Stimulated activated CD4-positive, alpha-beta T cell treated with anti-CD3 and anti-CD28 coated beads, Interleukin-1b, Interleukin-23, amount 100 ng/mL, for 4 hours (primary cell): ENCODE measurements at places on chromosomes 1 and 21.

DNA sequence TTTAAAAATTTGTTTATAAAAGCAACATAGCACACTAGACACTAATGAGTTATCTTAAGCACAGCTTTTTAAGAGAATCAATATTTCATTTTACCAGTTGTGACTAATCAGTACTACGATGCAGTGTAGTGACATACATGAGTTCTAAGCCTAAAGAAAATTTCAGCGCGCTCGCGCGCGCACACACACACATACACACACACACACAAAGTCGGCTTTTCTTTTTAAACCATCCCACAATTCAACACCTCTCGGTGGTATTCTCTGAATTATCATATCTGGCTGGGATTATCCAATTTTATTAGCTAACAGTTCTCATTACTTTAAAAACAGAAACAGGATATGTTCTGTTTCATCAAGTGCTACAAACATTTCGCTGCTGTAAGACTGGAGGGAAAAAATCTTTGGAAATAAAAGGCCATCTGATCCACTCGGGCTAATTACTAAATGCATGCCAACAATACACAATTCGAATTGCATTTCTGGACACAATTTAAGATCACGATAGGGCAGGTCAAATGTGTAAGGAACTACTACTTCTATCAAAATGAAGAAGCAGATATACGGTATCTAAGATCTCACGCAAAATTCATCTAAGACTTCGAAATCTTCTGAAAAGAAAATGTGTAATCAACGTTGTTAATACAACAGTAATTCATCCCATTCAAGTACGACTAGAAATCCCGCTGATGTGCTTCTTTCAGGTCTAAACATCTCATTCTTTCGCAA lies 1.2 kb downstream of the TUT4 start:
- peak; percentile 27 for DNase-seq

- peak; percentile 20 for DNase-seq
Measured at GRCh38 chr1:244353551-244354091, 98.1 kb downstream of the ADSS2 start.

DNA sequence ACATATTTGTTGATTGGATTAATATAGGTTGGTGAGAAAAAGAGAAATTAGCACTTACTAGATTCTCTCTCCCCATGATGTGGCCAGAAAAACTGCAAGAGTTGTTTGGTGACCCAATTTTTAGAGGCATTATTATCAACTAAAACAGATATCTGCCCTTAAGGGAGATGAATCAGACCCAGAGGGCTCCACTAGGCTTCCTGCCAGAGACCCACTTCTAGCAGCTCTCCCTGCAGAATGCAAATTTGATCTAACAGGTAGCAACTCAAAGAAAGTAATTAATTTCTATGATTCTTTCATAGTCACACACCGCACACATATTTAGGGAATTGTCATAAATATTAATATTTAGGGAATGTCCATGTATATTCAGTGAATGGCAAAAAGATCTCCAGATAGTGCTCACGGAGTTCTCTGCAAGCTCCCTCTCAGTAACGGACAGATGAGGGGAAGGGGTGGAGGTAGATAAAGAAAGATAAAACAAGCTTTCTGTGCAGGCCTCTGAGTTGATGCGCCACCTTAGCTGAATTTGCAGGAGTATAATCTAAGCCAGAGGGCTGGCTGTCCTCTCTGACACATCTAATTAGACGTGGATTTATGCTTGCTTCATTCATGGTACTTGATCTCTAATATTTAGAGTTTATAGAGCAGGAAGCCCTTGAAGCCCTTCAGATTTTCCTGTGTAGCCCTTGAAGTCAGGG lies 84.1 kb upstream of the CCDC190 start:
- DNase-seq: no peak

DNA sequence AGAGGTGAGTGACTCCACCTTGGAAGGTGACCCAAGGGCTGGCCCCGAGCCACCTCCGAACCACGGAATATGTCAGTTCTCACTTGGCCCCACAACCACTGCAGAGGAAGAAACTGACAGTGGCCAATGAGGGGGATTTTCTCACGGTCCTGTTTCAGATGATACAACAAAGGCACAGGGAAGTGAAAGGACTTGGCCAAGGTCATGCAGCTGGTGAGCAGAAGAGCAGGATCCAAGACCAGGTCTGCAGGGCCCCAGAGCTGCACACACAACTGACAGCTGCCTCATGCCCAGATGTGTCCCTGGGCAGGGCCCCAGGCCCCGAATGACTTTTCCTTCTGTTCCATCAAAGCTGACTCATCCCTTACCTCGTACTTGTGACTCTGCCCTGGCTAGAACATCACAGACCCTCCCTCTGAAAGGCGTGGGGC lies 25.8 kb upstream of the EVA1B start:
- DNase-seq: no peak

DNA sequence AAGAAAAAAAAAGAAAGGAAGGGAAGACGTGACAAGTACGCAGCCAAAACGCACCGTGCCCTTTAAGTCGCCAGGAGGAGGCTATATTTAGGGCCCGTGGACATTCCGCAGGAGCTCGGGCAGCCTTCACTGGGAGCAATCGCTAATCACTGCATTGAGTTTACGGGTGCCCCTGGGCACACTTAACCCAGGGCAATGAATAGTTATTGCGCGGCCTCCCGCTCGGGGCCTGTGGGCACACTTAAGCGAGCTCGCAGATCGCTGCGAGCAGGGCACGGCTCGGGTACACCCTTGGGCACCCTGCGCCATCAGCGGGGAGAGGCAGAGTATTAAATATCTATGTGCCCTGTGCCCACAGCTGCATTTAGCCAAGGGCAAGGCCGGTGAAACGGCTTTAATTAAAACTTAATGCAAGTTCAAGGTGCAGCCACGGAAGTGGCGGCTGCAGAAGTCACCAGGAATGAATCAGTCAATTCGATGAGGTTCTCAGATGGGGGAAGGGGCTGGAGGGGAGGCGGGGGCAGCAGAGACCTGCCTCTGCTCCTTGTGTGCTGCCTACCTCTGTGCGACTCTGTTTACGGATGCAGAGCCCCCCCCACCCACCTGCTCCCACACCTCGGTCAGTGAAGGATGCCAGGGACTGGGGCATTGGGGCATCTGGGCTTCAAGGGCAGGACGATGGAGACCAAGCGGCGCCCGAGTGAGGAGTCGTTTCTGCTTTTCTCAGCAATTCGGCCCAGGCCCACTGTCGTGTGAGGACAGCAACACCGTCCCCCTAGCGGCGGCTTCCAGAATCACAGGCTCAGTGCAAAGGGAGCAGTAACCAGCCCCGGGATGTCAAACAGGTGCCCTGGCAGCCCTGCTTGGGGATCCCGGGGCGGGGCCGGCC lies 51.8 kb upstream of the TARDBP start:
- DNase-seq: peak; percentile 83

- DNase-seq: peak; percentile 76
Measured at GRCh38 chr1:206106328-206107167, 10.6 kb downstream of the AVPR1B start.

DNA sequence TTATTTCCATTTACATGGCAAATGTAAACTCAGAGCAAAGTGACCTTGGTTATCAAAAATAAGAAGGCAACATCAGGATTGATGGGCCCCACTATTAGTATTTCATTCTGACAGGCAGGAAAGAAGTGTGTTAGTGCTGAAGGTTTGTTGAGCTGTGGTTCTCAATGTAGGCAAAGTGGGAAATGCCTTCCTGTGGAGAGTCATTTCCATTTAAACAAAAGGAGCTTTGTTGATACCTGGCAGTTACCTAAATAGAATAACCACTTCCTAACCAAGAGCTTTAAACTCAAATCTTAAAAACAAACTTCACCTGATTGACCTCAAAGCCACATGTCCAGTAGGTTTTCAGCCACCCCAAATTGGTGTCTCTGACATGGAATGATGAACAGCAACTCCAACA lies 579.9 kb upstream of the BEND5 start:
- DNase-seq: no peak

GRCh38 chr1:112762541-112763500 lies 47.7 kb upstream of the PPM1J start:
- no peak for DNase-seq

GRCh38 chr1:36093226-36093625 lies 4.5 kb downstream of the ADPRS start:
- no peak for DNase-seq

- no peak for DNase-seq
Measured at GRCh38 chr21:16500271-16500670, 770.5 kb downstream of the USP25 start.

DNA sequence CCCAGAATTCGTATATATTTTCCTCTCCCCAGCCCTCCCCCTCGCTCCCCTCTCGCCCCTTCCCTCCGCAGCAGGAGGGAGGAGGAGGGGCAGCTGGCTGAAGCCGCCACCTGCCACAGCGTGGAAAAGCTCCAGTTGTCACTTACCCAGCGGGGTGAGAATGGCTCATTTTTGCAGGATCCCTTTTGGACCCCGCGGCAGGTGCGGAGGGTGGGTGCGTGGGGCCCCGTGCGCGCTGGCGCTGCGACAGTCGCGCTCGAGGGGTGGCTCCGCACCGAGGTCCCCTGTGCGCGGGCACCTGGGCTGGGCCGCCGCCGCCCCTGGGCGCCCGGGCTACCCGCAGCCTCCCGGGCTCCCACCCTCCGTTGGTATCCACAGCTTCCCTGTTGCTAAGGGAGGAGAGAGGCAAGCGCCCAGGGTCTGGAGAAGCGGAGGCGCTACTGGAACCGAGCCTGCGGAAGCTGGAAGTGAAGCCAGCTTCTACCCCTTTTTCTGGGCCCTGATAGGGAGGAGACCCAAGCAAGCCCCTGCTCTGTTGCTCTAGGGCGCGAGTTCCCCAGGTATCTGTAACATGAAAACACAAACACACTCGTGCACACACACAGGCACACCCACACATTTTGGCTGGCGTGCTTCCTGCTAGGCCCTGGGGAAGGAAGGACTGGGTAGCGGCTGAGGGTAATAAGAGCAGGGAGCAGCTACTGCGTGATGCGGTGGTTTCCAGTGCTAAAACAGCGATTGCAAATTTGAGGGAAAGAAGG lies at the start of gene ERICH3:
ERICH3 (minus strand) TSS at position 442 of the 761 bp plus-strand sequence; CDS start at position 169, 273 bp downstream.
- no peak for DNase-seq

DNA sequence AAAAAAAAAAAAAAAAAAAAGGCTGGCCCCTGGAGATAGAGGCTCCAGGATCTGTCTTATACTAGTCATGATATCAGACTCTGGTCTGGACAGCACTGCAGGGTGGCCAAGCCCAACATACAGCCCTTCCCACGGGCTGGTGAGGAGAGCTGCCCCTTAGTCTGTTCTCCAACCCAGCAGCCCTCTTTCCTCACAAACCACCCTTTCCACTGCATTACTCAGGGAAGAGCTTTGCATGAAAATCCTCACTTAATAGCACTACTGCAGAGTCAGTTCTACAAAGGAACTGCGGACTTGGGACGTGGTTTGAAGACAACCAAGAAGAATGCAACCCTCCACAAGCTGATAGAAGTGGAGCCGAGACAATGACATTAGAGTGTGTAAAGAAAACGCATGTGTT lies 5.7 kb downstream of the BCAR3 start:
- DNase-seq: no peak

DNA sequence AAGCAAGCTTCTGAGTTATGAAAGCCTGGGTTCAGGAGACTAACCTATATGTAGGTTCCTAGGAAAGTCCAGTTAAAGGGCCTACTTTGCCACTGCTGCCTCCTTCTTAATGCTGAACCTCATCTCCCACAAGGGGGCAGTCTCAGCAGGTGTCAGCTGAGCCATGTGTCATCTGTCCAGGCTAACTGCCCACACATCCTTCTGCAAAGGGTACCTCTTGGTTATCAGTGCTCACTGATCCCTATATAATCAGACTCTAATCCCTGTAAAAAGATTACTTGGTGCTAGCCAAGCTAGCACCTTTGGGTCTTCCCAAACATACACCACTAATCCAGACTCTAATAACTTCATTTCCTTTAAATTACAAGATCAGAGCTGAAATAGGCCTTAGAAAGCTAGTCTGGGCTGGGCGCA lies 9.0 kb downstream of the PRDX1 start:
- DNase-seq: peak; percentile 45

GRCh38 chr1:235009074-235009473 lies 119.6 kb downstream of the TOMM20 start:
- DNase-seq: no peak

- DNase-seq: no peak
Measured at GRCh38 chr1:60971330-60971729, 111.0 kb upstream of the NFIA start.

DNA sequence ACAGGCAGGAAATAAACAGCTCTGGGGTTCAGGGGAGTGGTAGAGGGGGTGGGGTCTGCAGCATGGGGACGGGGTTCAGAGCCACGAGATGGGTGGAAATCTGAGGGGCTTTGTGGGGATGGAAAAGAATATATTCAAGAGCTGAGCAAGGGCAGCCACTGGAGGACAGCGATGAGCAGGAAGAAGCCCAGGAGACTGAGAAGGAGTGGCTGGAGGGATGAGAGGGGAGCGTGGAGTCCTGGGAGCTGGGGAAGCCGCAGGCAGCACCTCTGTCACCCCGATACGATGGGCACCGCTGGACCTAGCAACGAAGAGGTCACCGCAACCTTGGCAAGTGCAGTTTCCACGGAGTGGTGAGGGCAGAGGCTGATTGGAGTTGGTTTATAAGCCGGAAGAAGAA lies 10.0 kb upstream of the KCNAB2 start:
- DNase-seq: no peak

DNA sequence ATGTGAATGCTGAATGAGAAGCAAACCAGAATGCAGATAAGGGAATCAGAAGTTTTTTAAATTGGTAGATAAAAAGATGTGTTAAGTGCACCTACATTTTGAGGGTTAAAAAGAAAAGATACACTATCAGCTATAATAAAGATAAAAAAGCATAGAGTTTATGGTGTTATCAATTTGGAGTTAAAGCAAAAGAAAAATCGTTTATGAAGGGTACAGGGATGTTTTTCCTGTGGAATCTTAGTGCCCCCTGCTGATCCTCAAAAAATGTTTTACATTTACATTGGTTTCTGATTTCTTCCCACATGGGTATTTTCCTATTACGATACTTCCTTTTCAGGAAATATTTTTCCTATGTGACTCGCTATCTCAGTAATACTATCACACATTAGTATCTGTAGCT lies 293.5 kb downstream of the MRPL39 start:
- DNase-seq: no peak

- no peak for DNase-seq
Measured at GRCh38 chr1:92934395-92935378, 26.6 kb downstream of the DIPK1A start.

- no peak for DNase-seq
Measured at GRCh38 chr1:118921994-118922393, 66.1 kb downstream of the TBX15 start.

- DNase-seq: no peak
Measured at GRCh38 chr1:86119214-86119764, 37.3 kb downstream of the COL24A1 start.

- no peak for DNase-seq
Measured at GRCh38 chr1:36821386-36821785, 212.9 kb downstream of the GRIK3 start.

DNA sequence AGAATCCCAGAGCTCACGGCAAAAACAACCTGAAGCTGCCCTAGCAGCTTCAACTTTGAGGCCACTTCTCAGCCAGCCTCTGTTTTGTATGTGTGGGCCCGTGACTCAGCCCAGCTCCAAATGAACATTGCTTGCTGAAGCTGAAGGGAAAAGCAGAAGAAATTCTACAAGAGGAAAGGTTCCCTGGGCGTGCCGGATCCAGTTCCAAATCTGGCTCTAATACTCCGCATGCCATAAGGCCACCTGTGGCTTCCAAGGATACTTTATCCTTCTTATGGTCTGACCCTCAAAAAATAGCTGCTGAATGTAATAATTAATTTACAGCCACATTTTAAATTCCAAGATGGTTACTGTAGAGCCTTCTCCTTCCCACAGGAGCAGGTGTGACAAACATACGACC lies 24.3 kb downstream of the TSPAN2 start:
- DNase-seq: no peak

- DNase-seq: no peak
Measured at GRCh38 chr1:244050835-244051444, at the start of gene ZBTB18. ZBTB18 (plus strand) TSS chr1:244051283; CDS start chr1:244051432, 149 bp downstream.
